ENCODE measurements at places on chromosomes 5 and 9.

GRCh38 chr5:112630246-112631009 lies 107.3 kb upstream of the APC start:
- DNase-seq: no peak

DNA sequence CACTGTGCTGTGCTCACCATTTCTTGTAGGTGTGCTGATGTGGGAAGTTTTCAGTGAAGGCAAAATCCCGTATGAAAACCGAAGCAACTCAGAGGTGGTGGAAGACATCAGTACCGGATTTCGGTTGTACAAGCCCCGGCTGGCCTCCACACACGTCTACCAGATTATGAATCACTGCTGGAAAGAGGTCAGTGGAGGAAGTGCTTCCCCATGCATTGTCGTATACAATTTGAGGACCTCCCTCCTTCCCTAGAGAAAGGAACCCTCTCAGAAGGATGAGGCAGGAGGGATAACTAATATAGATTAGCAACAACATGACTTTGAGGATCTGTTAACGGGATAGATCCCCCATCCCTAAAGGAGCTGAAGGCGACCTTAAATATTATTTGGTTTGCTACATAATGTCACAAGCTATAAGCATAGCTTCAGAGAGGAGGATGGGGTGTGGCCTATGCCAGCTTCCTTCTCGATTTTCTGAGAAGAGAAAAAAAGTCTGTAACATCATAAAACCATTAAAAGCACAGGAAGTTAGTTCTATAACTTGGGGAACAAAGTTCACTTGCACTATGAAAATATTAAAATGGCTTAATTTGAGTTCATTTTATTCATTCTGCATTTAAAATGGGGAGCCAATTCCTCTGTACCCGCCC lies 17.0 kb upstream of the CYFIP2 start:
- no peak for DNase-seq

GRCh38 chr5:112737070-112737462 lies 619 bp upstream of the APC start:
- DNase-seq: no peak

- DNase-seq: no peak
Observed at GRCh38 chr9:127664678-127665507, 41.9 kb upstream of the CFAP157 start.

GRCh38 chr9:111744363-111744762 lies 50.4 kb downstream of the SHOC1 start:
- DNase-seq: no peak

- DNase-seq: no peak
Observed at GRCh38 chr5:14231156-14231555, 88.0 kb downstream of the TRIO start.

DNA sequence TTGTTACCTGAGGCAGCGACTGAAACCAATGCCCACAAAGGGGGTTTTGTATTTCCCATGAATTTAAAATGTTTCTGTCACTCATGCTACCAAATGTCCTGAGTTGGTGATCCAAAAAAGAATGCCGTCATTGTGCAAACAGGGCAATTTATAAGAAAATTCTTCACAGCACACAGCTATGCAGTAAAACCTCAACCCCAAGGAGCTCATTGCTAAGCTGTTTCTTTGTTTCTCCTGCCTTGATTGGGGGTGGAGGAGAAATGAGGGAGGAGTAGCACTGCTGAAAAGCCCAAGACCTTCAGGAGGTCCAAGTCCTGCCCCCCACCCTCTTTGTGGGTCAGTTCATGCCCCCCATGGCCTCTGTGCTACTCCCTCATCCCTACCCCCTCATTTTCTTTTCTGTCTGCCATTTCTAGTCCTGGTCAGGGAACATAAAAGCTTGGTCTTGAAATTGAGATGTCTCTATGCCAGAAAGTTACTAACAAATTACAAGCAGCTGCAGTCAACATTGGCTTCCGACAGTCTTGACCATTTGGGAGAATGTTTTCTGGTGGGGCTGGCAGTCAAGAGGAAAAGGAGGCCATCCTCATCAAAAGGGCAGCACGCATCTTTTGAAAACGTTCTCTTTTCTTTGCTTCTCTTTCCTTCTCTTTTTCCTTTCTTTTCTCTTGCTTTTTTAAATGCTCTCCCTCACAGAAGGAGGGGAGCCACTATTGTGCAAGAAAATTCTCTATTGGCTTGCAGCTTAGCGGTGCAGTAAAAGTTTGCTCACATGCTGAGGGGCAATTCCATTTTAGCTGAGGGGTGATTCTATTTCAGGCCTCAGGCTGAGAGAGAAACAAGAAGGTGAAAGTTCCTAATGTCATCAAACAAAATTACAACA lies 133.3 kb downstream of the GCNT1 start:
- DNase-seq: no peak

- no peak for DNase-seq
Observed at GRCh38 chr5:171644536-171644935, 141.1 kb upstream of the SMIM23 start.

GRCh38 chr5:67297802-67298532 lies 101.4 kb upstream of the CD180 start:
- no peak for DNase-seq

GRCh38 chr5:73311291-73312110 lies 137.1 kb downstream of the FOXD1 start:
- peak; percentile 58 for DNase-seq

DNA sequence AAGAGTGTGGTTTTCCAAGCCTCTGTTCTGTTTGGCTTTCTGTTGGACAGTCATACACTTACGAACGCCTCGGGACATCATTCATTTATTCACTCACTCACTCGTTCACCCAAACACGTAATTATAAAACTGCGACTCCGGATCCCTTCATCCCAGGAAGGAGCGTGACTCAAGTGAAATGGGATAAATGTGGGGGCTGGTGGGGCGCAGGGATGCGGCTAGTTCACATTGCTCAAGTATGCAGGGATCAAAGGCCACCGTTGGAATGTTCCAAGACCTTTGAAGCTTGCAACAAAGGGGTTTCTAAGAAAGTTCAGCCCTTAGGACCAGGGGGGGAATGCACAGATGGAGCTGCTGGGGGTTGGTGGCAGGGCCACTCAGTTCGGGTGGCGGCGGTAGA lies 64.2 kb downstream of the CFAP77 start:
- DNase-seq: peak; percentile 86

GRCh38 chr9:14437354-14438231 lies 123.7 kb upstream of the NFIB start:
- no peak for DNase-seq

DNA sequence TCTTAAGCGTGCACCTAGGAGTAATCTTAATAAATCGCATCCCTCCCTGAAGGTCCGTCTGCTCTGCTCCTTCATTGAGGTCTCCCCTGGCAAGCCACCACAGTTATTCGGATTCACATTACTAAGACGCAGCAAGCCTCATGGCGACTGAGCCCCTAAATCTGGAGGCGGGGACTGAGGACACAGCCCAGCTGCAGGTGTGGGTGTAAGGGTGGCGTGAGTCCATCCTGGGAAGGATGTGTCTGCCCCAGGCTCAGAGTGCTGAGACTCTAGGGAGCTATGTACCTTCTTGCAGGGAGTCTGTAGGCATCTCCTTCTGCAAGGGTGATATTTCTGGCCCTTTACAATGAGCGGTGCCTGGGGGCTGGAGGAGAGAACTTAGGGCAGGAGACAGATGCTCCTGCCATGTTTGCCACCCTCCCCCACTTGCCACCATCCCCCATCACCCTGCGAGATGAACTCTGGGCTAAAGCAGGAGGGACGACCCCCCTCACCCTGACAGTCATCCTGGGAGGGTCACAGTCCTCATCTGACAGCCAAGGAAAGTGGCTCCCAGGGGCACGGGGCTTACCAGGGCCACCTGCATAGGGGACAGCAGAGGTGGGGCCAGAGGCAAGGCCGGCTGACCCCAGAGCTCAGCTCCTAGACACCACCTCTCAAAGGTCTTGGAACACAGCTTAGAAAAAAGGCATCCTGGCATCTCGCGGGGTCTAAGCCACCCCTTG lies 76.4 kb upstream of the FCN1 start:
- no peak for DNase-seq

DNA sequence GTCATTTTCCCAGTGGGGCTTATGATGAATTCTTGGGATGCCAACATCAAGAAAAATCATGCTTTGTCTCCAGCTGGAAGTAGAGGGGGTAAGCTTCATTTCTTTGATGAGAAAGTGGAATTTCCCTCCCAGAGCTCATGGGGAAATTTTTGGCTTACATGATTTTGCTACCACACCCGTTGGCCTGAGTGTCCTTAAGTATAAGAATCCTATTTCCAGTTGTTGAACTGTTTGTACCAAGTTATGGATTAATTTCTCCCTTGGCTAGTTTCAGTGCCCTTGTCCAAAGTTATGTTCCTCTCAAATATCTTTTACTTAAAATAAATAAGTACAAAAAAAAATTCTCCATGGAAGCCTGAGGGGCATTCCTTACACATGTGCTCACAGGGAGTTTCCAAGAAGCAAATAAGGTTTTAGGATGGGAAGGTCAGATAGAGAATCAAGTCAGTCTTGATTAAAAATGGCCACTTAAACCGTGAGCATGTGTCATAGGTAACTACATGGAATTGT lies 82.3 kb downstream of the PTCD2 start:
- DNase-seq: no peak

DNA sequence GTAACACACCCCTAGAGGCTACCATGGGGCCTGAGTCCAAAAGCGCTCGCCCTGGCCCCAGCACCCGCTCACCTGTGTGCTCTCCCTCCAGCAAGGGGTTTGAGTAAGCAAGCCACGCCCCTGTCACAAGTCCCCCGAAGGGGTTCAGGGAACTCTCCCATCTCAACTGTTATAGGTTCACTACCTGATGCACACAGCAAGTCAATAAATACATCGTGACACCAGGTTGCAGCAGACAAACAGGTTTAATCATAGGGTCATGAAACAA lies 8.4 kb upstream of the CREBRF start:
- no peak for DNase-seq

DNA sequence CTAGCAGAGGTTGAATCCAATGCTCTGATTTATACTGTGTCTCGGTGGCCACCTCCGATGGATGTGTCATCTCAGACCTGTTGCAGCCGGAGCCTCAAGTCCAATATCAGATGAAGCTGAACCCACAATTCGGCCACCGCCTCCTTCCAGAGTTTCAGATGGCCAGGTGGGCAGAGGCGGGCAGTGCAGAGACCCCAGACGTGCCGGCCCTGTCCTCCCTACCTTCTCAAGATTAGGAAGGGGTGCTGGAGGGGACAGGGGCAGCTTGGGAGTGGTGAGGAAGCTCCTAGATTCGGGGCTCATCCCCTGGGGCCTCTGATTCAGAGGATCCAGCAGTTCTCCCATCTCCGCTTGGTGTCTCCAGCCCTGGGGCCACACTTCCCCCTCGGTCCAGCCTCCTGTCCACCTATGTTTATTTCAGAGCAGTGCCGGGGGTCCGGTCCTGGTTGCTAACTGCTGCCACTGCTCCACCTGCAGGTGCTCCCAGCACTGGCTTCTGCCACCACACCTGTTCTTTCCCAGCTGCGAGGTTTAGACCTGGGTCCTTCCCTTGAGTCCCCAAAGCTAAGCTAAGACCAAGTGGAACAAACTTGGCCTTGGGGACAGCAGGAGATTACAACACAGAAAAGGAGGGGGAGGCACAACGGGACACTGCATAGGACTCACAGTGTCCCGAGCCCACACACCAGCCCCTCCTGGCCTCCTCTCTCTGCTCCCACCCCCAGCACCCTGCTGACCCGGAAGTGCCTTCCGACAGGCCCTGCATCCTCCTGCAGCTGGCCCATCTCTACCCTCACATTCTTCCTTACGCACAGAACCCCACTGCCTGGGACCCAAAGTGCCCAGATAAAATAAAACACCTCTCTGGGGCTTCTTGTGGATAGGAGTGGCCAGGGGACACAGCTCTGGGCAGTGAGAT lies 81.6 kb downstream of the NTNG2 start:
- no peak for DNase-seq

DNA sequence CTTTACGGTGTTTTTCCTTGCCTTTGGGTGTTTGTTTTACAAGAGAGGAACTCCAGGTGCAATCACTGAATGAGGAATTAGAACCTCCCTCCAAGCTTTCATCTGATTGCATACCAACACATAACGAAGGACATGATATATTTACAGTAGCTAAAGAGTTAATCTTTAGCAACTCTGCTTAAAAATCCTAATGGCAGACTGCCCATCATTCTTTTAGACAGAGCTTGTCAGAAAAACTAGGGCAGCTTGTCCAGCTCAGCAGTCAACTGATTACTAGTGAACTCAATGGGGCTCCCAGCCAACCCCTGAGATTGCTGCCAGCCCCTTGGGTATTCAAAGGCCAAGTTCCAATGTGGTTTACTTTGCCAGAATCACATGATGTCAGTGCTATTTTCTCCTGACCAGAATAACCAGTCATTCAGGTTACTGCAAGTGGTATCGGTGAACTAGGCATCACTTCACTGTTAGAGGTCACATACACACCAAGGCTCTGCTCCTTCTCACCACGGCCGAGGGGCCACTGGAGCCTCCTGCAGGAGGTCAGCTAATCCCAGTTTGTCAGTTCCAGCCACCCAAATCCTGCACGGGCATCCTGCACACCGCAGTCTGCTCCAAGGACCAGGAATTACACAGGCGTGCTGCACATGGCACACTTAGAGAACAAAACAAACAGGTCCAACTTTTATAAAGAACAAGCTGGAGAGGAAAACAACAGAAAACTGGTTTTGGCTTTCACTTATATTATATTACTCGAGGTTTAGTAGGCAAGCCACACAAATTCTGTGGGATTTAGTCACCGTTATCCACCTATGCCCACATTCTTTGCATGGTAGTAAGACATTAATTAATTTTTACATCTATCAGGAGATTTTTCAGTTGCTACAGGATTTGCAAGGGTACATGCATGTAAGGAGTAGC lies 62.5 kb downstream of the NFIB start:
- DNase-seq: no peak

GRCh38 chr9:99008203-99008602 lies 64.5 kb downstream of the COL15A1 start:
- DNase-seq: no peak

DNA sequence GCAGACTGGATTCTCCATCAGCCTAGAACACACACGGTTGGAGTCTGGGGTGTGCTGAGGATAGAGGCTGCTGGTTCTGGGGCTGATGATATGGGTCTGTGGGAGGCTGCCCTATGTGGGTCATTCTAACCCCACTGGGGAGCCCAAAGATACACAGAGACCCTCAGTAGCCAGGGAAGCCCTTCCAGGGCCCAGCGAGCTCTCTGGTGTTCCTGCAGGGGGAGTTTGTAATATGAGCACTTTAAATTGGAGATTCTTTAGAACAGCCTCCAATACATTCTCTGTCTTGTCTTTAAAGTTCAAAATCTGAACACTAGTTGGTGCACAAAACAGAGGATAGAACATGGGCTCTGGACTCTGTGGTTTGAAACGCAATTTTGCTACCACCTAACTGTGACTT lies 2.4 kb downstream of the ACTL7A start:
- no peak for DNase-seq

Data from ecto neural progenitor cell (in vitro differentiated cells).